ENCODE measurements at places on chromosomes 5 and 9. TPM values are rescaled to one million over a fixed set of nuclear protein-coding genes. Genes with fewer than 3 reads are reported as not detected.

Gene SLC6A3
- 0.54 TPM for total RNA-seq

Gene MRPS2
- total RNA-seq, result 29.1 TPM

Gene KCNIP1
- total RNA-seq, result 1.8 TPM

Gene LIX1
- 33.4 TPM for total RNA-seq

Gene ZNF300
- total RNA-seq, result 6.5 TPM

Gene SYNPO
- 87.6 TPM for total RNA-seq

Gene CCNJL
- 1.6 TPM for total RNA-seq

GRCh38 chr5:149671544-149671943, 58.6 kb upstream of the PPARGC1B start:
- H3K27me3 ChIP-seq, result no peaks in the 10 kb centered on the region
- peaks cover 6% of the 10 kb centered on the region for H3K4me1 ChIP-seq
- H3K27ac ChIP-seq, result no peak overlapping the region
- no peaks in the 10 kb centered on the region for H3K36me3 ChIP-seq
- no peak overlapping the region for H3K4me3 ChIP-seq
- DNase-seq, result no peak

- no peak for DNase-seq
- no peak overlapping the region for H3K27ac ChIP-seq
- H3K4me1 ChIP-seq, result no peaks in the 10 kb centered on the region
- no peak overlapping the region for H3K4me3 ChIP-seq
These were observed 603.6 kb upstream of the CLINT1 start for GRCh38 chr5:158462349-158463114.

DNA sequence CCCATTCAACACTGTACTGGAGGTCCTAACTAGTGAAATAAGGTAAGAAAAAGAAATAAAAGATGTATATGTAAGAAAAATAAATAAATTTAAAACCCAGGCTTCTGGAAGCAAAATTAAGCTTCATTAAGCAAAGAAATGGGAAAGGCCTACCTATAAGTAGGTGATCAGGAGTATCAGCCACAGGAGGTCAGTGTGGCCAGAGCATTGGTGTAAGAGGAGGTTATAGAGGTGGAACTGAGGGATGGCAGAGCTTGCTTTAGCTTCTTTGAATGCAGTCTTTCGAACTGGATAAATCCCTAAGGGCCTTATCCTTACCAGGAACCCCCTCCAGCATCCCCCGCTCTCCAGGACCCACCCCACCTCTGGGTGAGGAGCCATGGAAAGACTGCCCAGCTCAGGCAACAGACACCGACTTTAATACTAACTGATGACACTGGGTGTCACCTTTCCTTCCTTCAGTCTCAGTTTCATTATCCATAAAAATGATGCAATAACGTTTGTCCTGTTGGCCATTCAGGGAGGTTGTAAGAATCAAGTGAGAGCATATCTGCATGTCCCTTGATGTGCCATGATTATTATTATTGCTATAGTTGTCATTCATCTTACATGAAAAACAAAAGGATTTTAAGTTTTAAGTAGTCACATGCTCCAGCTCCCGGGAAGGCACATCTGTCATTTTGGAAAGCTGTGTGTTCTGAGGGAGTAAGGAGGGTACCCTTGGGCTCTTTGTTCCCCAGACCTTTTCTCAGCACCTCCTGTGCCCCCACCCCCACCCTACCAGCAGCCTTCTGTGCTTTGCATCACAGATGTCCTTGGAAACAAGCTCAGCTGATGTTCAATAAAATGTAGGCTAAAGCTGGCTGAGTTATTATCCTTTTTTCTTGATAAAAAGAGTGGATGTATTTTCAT, 50.8 kb upstream of the CTNNA1 start:
- H3K27ac ChIP-seq, result no peak overlapping the region
- H3K4me1 ChIP-seq, result no peaks in the 10 kb centered on the region
- no peak overlapping the region for H3K4me3 ChIP-seq
- no peak for DNase-seq

GRCh38 chr9:113599646-113600022, 136.1 kb downstream of the RGS3 start:
- peak overlapping the region; percentile 45 for H3K27ac ChIP-seq
- no peaks in the 10 kb centered on the region for H3K27me3 ChIP-seq
- no peak for DNase-seq
- H3K4me1 ChIP-seq, result peaks cover 57% of the 10 kb centered on the region
- H3K4me3 ChIP-seq, result no peak overlapping the region

DNA sequence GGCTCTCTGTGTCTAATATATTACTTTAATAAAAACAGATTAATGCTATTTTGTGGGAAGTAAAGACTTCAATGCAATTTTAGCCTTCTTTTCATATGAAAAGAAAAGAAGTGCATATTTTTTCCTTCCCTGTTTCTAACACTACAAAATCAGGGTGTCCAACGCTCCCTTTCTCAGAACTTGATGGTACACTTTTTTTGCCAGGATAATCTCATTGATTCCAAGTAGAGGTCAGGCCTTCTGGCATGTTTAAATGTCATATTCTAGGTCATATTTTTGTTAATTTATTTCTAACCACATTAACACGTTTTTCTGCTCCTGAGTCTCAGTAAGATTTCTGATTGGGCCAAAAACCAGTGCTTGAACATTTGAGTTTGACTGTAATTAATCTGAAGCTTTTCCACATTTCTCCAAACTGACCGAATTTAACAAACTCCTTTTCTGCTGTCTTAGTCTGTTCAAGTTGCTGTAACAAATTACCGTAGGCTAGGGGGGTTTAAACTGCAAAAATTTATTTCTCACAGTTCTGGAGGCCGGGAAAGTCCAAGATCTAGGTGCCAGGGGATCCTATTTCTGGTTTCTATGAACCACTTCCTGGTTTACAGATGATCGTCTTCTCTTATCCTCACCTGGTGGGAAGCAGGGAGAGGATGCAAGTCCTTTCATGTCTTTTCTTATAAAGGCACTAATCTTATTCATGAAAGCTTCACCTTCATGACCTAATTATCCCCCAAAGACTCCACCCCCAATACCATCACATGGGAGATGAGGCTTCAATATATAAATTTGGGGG, 63.2 kb upstream of the ELL2 start:
- H3K4me3 ChIP-seq, result no peak overlapping the region
- no peaks in the 10 kb centered on the region for H3K4me1 ChIP-seq
- no peaks in the 10 kb centered on the region for H3K36me3 ChIP-seq

- H3K36me3 ChIP-seq, result no peaks in the 10 kb centered on the region
- peaks cover 7% of the 10 kb centered on the region for H3K4me1 ChIP-seq
- peaks cover 71% of the 10 kb centered on the region for H3K27me3 ChIP-seq
- H3K4me3 ChIP-seq, result no peak overlapping the region
These were observed 2.3 kb downstream of the NKX2-5 start for GRCh38 chr5:173232499-173233346.

DNA sequence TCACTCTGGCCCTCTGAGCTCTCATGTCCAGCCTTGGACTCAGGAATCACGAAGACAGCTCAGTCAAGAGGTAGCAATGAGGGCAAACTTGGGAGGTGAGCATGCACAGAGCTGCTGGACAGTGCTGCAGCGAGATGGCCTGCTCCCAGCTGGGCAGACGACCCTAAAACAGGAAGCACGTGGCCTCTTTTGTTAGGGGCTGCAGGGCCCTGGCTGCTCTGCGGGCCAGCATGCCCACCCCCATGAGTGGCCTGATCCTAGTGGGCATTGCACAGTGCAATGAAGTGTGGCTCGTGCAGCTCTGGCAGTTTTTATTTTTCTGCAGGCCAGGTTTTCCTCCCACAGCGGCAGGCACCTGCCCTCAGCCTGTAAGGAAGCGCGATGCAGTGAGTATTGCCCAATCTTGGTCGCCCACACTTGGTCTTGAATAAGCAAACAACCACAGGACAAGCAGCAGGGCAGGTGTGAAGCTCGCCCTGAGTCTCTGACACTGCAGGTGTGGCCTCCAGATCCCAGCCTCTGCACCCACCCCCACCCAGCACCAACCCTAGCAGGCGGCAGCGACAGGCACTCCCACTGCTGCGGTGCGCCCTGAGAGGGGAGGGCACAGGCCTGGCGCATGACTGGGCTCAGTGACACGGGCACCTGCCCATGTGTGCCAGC, 60.8 kb downstream of the SEMA4D start:
- no peak overlapping the region for H3K4me3 ChIP-seq
- peak; percentile 37 for DNase-seq
- H3K36me3 ChIP-seq, result no peaks in the 10 kb centered on the region

DNA sequence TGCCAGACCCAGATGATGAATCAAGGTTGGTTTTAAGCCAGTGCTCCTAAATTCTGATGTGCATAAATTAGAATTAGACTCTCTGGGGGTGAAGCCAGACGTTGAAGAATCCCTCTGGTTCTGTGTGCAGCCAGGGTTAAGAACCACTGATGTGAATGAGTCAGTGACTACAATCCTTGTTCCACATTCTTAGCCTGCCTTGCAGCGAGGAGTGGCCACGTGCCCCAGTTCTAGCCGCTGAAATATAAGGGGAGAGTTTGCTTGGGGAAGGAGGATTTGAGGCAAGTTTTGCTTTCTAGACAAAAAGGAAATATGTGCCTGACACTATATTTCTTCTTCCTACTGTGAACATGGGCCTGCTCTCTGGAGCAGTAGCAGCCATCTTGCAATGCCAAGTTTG, 34.2 kb upstream of the MSH3 start:
- no peak for DNase-seq
- no peaks in the 10 kb centered on the region for H3K27me3 ChIP-seq
- H3K4me1 ChIP-seq, result no peaks in the 10 kb centered on the region
- no peak overlapping the region for H3K4me3 ChIP-seq

GRCh38 chr5:90940227-90940995, 381.8 kb downstream of the ADGRV1 start:
- no peaks in the 10 kb centered on the region for H3K36me3 ChIP-seq
- H3K4me3 ChIP-seq, result no peak overlapping the region
- no peak overlapping the region for H3K27ac ChIP-seq

GRCh38 chr9:96080364-96080763, 204.9 kb downstream of the ERCC6L2 start:
- H3K4me3 ChIP-seq, result no peak overlapping the region
- no peak overlapping the region for H3K27ac ChIP-seq
- H3K36me3 ChIP-seq, result no peaks in the 10 kb centered on the region
- DNase-seq, result no peak

GRCh38 chr9:113556877-113557593, 93.5 kb downstream of the RGS3 start:
- H3K27ac ChIP-seq, result peak overlapping the region; percentile 26
- H3K4me3 ChIP-seq, result no peak overlapping the region
- DNase-seq, result no peak
- H3K27me3 ChIP-seq, result no peaks in the 10 kb centered on the region
- H3K4me1 ChIP-seq, result peaks cover 18% of the 10 kb centered on the region

GRCh38 chr9:108099854-108100253, 610.3 kb upstream of the KLF4 start:
- no peak overlapping the region for H3K27ac ChIP-seq
- no peaks in the 10 kb centered on the region for H3K36me3 ChIP-seq
- H3K27me3 ChIP-seq, result no peaks in the 10 kb centered on the region
- no peaks in the 10 kb centered on the region for H3K4me1 ChIP-seq
- DNase-seq, result no peak

- H3K27me3 ChIP-seq, result no peaks in the 10 kb centered on the region
- DNase-seq, result no peak
- no peaks in the 10 kb centered on the region for H3K4me1 ChIP-seq
- no peaks in the 10 kb centered on the region for H3K36me3 ChIP-seq
- no peak overlapping the region for H3K27ac ChIP-seq
These were observed 1677.7 kb downstream of the EFNA5 start for GRCh38 chr5:105993027-105993426.
